ENCODE measurements at places on chromosomes 7 and 10.

DNA sequence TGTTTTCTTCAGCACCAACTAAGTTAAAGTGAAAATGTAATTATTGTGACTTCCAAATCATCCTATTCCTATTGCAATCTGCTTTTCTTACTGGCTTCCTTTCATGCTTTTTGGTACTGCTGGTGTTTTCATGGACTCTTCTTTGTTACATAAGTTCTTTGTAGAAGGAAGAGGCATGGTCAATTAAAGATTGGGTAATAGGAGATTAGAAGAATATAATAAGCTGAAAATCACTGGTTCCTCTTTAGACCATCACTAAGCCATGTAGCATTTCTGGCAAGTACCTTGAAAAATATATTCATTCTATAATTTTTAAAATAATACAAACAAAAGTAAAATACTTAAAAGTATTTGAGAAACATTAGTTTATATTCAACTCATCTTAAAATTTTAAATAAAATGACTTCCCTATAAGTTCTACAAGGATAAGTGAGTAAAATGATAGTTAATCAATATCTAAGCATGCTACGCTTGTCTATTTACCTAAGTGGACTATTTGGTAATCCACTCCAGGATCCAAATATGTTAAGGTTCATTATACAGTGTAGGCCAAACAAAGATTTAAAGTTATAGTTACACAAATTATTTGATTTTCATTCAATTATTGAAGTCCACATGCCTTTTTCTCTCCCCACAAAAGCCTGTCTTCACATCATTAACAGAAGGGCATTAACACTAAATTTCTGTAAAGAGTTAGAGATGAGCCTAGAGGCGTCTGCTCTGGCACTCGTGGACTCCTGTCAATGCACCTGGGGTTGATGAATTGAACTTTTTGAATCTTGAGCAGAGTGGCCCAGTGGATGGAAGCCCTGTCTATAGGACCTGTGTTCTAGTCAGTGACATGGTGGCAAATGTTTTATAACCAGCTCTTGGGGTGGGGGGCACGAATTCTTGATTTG is 408.1 kb downstream of the INHBA start:
- DNase-seq = no peak

DNA sequence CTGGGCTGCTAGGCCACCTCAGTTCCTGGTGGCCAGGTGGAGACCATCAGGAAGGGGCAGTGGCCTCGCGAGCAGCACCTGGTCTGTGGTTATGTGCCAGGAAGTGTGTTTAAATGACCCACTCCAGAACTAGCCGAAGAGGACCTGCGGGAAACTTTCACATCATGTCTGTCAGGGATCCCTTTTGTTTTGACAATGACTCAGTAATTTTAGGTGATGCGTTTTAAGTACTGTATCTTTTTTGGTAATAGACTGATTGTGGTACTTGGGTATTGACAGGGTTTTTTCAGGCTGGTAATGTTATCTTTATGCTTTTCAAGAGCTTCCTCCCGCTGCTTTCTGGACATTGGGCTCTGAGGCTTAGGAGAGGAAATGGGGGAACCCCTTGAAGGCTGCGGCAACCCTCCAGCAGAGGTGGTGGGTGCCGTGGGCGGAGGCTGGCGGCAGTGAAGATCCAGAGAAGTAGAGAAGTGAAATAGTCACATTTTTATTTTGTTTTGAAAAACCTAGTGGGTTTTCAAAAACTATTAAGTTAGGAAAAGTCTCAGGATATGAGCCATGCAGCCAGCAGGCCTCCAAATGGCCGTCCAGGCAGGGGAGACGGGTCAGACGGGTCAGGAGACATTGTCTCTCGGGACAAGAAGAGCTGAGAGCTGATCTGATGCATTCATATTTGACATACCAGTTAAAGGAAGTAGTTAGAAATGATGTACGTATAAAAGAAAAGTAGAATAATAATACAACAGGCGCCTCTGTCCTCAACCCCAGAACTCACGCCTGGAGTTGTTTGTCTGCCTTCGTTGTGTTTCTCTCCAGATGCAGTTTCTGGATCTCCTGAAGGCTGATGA is 27.7 kb downstream of the PPP2R2D start:
- DNase-seq = no peak

DNA sequence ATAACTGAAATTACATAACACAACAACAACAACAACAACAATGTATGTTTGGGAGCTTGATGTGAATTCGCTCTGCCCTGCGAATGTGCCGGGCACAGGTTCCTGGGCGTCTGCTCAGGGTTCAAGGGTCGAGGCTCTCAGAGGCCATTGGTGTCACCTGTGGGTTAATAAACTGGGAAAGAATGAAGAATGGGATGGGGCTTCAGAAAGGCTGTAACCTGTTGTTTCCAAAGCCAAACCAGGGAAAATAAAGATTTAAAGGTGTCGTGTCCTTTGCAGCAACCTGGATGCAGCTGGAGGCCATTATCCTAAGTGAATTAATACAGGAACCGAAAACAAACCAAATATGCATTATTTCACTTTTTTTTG is 17.3 kb upstream of the KLRG2 start:
- DNase-seq = no peak

- DNase-seq = no peak
These were observed 1073.5 kb upstream of the LRRN3 start for GRCh38 chr7:110017405-110017804.

DNA sequence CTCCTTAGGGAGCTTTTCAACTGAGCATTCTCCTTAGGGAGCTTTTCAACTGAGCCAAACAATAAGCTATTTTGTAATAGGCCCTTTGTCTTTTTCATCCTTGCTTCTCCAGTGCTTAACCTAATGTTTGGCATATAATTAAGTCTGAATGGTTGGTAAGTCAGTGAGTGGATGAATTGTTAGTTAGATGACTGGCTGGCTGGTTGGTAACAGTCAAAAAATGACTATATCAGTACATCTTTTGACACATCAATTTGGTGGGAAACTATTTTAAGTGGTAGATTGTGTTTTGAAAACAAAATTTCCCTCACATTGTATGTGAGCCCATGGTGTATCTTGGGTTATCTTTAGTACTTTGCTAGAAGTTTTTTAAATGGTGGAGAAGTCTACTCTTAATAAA is 16.4 kb downstream of the ING3 start:
- no peak for DNase-seq

DNA sequence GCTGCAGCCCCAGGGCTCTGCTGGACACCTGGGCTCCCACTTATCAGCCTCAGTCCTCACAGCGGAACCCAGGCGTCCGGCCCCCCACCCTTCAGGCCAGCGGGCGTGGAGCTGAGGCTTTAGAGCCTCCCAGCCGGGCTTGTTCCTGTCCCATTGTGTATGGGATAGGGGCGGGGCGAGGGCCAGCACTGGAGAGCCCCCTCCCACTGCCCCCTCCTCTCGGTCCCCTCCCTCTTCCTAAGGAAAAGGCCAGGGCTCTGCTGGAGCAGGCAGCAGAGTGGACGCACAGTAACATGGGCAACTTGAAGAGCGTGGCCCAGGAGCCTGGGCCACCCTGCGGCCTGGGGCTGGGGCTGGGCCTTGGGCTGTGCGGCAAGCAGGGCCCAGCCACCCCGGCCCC is 2.7 kb downstream of the NOS3 start:
- no peak for DNase-seq

- no peak for DNase-seq
These were observed at the start of gene FGFBP3 for GRCh38 chr10:91909117-91909677. Gene FGFBP3, minus strand, starts transcription at chr10:91909486. Its CDS starts 517 bp downstream, at chr10:91908969.

DNA sequence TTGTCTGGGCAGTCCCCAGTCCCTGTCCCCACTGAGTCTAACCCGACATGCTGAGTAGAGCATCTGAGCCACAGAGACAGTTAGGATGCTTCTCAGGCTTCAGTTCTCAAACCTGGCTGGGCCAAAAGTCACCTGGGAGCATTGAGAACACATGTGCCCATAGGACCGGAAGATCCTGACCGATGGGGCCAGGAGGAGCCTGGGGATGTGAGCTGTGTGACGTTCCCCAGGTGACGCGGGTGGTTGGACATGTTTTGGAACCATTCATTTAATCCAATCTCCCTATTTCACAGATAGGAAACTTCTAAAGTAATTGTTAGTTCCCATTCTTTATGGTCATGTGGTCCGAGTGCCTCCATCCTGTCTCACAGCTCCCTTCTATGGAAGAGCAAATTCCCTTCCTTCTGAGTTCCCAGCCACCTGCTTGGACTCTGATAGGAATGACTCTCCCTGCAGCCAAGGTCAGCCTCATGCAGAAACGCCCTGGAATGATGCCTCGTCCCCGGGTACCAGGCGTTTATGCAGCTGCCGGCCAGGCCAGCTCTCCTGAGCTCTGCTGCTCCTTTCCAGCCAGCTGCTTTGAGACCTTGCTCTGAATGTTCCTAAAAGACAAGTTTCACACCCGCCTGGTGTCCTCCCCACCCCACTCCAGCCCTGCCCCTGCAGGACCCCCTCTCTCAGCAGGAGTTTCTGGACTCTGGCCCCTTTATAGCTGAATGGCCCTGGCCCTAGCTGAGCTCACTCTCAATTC is 166.5 kb upstream of the RHEB start:
- DNase-seq = no peak

DNA sequence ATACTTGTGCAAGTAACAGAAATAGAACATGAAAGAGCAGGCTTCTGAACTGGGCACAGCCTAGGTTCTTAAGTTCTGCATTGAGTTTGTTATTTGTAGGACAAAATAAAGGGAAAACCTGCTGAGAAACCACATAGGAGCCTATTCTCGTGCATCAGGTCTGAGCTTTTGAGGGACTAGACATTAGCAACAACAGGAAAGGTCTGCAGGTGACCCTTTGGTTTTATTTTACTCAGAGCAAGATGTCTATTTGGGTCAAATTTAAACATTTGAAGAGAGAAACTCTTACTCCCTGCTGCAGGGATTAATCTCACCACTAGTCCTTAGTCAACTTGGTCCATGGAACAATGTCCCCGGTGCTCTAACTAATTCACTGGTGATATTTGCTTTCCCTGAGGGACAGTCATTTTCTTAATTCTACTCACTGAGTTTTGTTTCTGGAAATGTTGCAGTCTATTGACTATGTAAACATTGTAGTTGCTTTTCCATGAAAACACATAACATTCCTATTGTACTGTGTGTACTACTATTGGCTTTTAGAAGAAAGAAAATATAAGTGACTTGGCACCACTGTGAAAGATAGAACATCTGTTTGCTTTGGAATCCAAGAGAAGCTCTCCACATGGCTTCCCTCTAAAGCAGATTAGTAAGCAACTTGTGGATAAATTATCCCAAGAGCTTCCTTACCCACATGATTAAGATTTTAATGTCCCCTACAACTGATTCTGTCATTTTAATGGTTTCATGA is 108.2 kb downstream of the CHRM2 start:
- DNase-seq = no peak

DNA sequence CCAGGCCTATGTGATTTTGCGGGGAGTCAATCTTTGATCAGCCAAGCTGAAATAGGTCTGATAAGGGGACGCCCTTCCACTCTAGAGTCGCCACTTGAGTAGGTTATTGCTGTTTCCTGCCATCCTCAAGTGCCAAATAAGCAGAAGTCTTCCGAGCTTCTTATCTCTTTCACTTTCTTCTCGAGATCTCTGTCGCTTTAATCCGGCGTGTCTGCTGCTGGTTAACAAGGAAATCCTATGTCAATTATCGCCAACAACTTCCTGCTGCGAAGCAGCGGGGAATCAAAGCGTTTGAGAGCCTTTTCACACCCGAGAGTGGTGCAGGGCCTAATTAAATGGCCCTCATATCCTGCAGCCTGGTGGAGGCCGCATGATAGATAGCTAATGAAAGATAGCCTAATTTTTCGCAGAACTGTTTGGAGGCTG is 215.9 kb downstream of the RAB11FIP2 start:
- DNase-seq = no peak

DNA sequence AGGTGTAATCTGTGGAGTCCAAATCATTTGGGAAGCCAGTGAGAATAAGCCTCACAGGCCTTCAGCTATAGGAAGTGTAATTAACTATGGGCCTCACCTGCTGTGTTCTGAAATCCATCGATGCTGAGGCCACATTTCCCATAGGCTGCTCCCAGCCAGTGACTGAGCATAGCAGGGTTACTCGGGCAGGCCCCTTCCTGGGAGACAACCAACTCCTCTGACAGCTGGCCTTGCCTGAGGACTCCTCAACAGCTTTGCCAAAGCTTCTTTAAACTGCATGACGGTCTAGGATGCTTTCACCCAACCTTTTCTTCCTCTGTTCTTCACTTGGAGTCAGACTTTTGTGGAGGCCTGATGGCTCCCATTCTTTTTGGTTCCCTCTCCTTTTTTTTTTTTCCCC is 63.8 kb upstream of the SMNDC1 start:
- DNase-seq = no peak

DNA sequence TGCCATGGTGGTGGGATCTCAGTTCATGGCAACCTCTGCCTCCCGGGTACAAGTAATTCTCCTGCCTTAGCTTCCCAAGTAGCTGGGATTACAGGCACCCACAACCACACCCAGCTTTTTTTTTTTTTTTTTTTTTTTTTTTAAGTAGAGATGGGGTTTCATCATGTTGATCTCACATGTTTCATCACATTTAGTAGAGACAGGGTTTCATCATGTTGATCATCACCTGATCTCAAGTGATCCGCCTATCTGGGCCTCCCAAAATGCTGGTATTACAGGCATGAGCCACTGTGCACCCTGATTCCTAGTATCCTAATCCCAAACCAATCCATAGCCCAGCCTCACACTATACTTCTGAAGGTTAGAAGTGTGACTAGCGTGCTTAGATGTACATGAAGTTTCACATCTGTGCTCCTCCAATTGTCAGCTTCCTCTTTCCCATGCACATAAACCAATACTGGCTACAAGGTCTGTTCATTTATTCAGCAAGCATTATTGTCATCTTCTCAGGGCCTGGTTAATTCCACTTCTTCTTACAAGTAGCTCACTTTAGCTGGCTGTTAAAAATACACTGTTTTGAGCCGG is 6.8 kb upstream of the NAT16 start:
- DNase-seq = no peak

GRCh38 chr10:14240253-14241189 is 90.2 kb downstream of the FRMD4A start:
- DNase-seq = no peak

GRCh38 chr10:52780391-52781155 is 8.0 kb upstream of the MBL2 start:
- no peak for DNase-seq

DNA sequence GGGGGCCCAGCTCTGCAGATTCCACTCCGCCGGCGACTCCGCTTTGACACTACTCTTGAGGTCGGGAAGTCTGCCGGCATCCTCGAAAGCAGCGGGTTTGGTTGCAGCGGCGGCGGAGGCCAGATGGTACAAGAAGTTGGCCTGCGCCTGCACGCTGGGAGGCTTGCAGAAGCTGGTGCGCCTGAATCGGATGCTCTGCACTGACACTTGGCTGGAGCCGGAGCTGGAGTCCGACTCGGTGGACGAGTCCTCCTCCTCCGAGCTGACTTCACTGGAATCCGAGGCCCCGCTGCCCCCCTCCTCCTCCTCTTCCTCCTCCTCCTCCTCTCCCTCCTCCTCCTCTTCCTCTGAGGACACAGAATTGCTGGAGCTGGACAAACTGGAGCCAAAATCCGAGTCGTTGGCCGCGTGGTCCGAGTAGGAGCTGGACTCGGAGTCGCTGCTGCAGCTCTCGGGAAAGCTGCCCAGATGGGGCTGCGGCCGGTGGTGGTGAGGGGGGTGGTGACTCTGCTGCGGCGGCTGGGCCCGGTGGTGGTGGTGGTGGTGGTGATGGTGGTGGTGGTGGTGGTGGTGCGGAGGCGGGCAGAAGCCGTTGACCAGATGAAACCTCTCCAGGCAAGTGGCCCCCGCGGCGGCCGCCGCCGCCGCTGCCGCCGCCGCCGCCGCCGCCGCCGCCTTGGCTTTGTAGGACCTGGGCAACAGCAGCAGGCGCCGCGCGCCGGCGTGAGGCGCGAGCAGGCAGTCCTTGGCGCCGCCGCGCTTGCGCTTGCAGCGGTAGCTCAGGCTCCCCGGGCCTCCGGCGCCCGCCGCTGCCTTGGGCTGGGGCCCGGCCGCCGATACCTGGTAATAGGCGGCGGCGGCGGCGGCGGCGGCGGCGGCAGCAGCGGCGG is 9.0 kb downstream of the SKIDA1 start:
- no peak for DNase-seq

GRCh38 chr10:78579995-78580394 is 488.8 kb upstream of the ZMIZ1 start:
- DNase-seq = peak; percentile 90

All from astrocyte of the cerebellum (primary cell).